ENCODE measurements at places on chromosomes 2 and 18. TPM values are rescaled to one million over a fixed set of nuclear protein-coding genes. Genes with fewer than 3 reads are reported as not detected.

LRPPRC gene
- 76.6 TPM for total RNA-seq

VWA3B gene
- not detected for total RNA-seq

- DNase-seq, result no peak
These were observed 10.1 kb downstream of the MYO1B start for GRCh38 chr2:191255271-191255670.

- DNase-seq, result no peak
These were observed 40.3 kb downstream of the HRH4 start for GRCh38 chr18:24500766-24501165.

DNA sequence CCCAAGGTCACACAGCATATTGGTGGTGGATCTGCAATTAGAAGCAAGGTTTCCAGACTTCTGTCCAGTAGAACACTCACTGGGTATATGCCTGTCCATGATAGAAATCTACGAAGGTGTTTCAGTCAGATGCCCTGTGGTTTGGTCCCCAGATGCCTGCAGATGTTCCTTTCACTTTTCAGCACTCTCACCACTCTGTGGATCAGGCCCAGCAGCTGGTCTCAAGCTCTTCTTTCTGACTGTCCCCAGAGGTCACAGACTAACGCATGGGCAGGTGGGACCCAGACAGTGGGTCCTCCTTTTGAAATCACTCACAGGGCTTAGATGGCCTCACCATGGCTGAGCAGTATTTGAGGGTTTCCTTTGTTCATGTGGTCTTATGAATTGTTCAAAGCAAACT lies 376.5 kb downstream of the ALK start:
- no peak for DNase-seq

DNA sequence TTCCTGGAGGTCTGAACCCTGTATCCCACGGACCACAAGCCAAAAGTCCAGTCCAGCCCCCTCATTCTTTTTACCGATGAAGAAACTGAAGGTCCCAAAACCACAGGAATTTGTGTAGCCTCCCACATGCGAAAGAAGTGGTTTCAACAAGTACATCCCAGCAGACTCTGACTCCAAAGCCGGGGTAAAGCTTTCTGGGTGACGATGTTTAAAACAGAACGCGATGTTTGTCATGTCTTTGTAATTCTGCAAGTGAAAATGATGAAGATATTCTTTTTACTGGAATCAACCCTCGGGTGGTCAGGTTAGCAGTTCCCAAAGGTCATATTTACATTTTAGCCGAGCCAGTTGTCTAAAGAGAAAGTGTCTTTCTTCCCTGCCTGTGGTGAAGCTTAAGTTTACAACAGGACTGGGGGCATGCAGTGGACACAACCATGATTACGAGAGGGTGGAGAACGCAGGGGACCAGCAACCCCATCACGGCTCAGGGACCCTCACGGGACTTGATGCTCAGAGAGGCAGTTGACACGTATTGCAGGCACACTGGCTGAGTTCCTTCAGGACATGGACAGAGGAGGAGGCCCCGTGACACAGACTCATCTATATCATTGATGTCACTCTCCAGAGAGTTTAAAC lies 17.8 kb upstream of the TMEM131 start:
- DNase-seq, result no peak

DNA sequence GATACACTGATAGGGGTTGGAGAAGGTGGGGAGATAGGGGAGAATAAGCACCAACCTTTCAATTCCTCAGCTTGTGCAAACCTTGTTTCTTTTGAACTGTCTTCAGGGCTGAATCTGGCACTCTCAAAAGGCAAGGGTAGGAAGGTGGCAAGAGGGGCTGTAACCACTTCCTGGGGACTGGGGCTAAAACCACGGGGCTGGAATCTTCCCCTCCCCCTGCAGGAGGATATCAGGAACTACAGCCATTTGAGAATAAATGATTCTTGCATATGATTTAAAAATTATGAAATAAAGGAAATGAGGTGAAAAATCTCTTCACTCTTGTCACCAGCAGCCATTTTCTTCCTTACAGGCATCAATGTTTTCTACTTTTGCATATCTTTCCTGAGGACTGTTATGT lies 50.8 kb downstream of the ATOH8 start:
- no peak for DNase-seq

GRCh38 chr2:163395602-163396001 lies 340.2 kb downstream of the FIGN start:
- DNase-seq, result no peak

GRCh38 chr18:2303517-2304238 lies 267.6 kb downstream of the METTL4 start:
- no peak for DNase-seq

DNA sequence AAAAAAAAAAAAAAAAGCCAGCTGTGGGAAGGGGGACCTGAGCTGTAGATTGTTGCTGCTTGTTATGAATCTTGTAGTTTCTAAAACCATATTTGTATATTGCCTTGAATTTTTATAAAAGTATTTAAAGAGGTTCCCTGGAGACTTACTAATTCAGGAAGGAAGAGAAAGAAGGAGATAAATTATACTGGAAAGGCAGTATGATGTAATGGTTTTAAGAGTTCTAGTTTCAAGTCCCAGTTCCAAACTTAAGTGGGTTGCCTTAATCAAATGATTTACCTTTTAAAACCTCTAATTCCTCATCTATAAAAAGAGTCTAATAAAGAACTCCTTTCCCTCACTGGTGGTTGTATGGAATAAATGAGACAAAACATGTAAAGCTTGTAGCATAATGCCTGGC lies 62.2 kb downstream of the PTRHD1 start:
- DNase-seq, result no peak
